ENCODE measurements at places on chromosomes 1 and 21. TPM values are rescaled to one million over a fixed set of nuclear protein-coding genes. Genes with fewer than 3 reads are reported as not detected.
A peak's percentile ranks its signal among the peaks of the same experiment; 100 is the strongest.

- no peak overlapping the region for H3K4me3 ChIP-seq
- no peak overlapping the region for H3K27ac ChIP-seq
- DNase-seq: no peak
- H3K4me1 ChIP-seq: no peaks in the 10 kb centered on the region
- H3K36me3 ChIP-seq: no peaks in the 10 kb centered on the region
These were observed 182.0 kb downstream of the DUSP10 start for GRCh38 chr1:221559911-221560310.

Gene GLIS1
- total RNA-seq: not detected

Gene BMP8A
- not detected for total RNA-seq

DNA sequence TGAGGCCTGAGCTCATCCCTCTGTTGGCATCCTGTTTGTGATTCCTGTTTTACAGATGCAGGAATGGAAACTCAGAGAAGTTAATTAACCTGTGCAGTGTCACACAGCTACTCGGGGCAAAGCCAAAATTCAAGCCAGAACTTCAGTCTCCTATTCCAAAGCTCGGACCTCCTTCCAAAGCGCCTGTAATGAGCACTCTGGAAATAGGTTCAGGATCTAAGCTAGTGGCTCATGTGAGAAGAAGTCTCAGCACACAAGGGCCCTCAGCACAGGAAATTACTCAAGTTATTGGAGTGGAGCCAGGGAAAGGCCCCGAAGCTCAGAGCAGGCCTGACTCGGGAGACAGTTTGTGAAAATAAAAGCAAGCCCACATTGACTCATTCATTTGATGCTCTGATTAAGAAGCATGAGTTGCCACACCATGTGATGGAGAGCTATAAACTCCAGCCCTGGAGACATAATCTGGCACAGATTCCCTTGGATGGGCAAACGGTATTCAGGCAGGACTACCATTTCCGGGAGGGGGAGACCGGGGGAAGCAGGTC, 50.6 kb upstream of the LYST start:
- no peaks in the 10 kb centered on the region for H3K36me3 ChIP-seq
- peaks cover 24% of the 10 kb centered on the region for H3K4me1 ChIP-seq
- DNase-seq: peak; percentile 67

- H3K4me1 ChIP-seq: no peaks in the 10 kb centered on the region
- DNase-seq: no peak
- no peak overlapping the region for H3K4me3 ChIP-seq
- H3K36me3 ChIP-seq: peaks cover 5% of the 10 kb centered on the region
- no peak overlapping the region for H3K27ac ChIP-seq
These were observed 9.8 kb downstream of the DNAJC6 start for GRCh38 chr1:65319141-65319540.

DNA sequence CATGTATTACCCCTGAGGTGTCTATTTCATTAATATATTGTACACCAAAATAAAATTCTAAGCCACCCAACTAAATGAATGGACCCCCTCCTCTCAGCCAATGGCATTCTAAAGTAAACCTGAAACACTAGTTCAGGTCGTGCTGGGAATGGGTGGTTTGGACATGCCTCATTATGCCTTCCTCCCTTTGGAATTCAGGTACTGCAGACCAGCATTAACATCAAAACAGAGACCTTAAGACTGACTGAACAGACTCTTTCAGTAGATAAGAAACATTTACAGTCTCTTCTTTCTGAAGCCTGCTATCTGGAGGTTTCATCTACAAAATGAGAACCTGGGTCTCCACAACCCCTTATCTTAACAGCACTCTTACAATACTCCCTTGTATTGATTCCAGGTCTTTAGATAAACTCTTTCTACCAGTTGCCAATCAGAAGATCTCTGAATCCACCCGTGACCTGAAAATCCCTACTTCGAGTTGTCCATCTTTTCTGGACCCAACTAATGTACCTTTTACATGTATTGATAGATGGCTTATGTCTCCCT, 93.6 kb downstream of the PKN2 start:
- no peaks in the 10 kb centered on the region for H3K27me3 ChIP-seq
- H3K4me1 ChIP-seq: peaks cover 8% of the 10 kb centered on the region
- peaks cover 18% of the 10 kb centered on the region for H3K36me3 ChIP-seq
- no peak for DNase-seq
- no peak overlapping the region for H3K4me3 ChIP-seq
- no peak overlapping the region for H3K27ac ChIP-seq

DNA sequence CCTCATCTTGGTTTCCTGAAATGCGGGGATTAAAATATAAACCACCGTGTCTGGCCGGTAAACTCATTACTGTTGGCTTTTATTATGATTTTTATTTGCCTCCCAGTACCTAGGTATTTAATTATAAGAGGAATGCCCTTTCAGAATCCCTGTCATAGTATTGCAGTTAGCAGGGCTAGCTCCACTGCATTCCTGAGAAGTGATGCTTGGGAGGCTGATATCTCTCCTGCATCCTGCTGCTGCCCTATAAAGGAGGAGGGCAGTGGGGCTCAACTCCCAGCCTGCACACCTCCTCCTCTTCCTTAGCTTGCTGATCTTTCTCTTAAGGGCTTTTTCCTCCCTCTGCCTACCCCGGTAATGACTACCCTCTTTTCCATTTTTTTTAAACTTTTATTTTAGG, 19.9 kb upstream of the DISC1 start:
- no peak overlapping the region for H3K27ac ChIP-seq
- peaks cover 37% of the 10 kb centered on the region for H3K4me1 ChIP-seq
- H3K27me3 ChIP-seq: no peaks in the 10 kb centered on the region
- no peak overlapping the region for H3K4me3 ChIP-seq

GRCh38 chr1:226549094-226549936, 751 bp downstream of the STUM start:
- H3K4me3 ChIP-seq: peak overlapping the region; percentile 18
- no peak overlapping the region for H3K27ac ChIP-seq
- no peaks in the 10 kb centered on the region for H3K36me3 ChIP-seq
- peaks cover 64% of the 10 kb centered on the region for H3K27me3 ChIP-seq
- DNase-seq: no peak

Gene MYBPHL
- not detected for total RNA-seq

DNA sequence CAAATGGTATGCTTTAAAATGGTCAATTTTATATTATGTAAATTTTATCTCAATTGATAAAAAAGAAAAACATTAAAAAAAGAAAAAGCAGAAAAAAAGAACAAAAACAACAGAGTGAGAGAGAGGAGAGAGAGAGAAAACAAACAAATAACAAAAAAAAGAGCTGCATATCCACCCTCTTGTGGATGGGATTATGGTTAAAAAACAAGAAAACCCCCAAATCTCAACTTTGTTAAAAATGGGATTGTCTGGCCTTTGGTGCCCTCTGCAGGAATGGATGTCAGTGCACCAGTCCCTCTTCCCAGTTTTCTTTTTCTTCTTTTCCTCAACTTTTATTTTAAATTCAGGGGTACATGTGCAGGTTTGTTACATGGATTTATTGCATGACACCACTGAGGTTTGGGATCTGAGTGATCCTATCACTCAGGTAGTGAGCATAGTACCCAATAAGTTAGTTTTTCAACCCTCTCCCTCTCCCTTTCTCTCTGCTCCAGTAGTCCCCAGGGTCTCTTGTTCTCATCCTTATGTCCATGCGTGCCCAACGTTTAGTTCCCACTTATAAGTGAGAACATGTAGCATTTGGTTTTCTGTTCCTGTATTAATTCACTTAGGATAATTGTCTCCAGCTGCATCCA, 28.1 kb downstream of the RNF187 start:
- no peak overlapping the region for H3K4me3 ChIP-seq
- no peaks in the 10 kb centered on the region for H3K4me1 ChIP-seq
- peaks cover 33% of the 10 kb centered on the region for H3K27me3 ChIP-seq
- H3K27ac ChIP-seq: no peak overlapping the region
- DNase-seq: no peak

GRCh38 chr1:204703826-204704612, 18.5 kb upstream of the LRRN2 start:
- no peaks in the 10 kb centered on the region for H3K36me3 ChIP-seq
- H3K27me3 ChIP-seq: peaks cover 3% of the 10 kb centered on the region
- H3K4me3 ChIP-seq: no peak overlapping the region
- no peak overlapping the region for H3K27ac ChIP-seq
- DNase-seq: no peak

GRCh38 chr1:8987881-8988617, 38.2 kb downstream of the SLC2A7 start:
- peak; percentile 71 for DNase-seq
- no peaks in the 10 kb centered on the region for H3K36me3 ChIP-seq
- H3K27me3 ChIP-seq: no peaks in the 10 kb centered on the region

DNA sequence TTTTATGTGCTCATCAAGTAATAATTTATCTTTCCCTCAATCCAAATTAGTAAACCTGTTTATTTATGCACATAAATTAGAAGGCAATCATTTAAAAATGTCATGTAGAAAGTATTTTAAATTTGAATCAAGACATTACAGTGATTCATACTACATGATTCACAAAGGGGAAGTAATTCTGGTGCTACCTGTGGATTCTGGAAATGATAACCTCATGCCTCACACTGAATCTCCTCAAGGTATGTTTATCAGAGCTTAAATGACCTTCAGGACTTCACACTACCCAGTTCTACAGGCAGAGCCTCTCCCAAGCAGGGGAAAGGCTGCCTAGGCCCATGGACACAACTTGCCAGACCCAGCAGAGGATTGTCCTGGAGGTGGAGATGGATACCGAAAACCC, 25.2 kb upstream of the TDRD10 start:
- no peaks in the 10 kb centered on the region for H3K36me3 ChIP-seq
- H3K27me3 ChIP-seq: peaks cover 3% of the 10 kb centered on the region
- no peak for DNase-seq

Gene TLR5
- total RNA-seq: 0.38 TPM

DNA sequence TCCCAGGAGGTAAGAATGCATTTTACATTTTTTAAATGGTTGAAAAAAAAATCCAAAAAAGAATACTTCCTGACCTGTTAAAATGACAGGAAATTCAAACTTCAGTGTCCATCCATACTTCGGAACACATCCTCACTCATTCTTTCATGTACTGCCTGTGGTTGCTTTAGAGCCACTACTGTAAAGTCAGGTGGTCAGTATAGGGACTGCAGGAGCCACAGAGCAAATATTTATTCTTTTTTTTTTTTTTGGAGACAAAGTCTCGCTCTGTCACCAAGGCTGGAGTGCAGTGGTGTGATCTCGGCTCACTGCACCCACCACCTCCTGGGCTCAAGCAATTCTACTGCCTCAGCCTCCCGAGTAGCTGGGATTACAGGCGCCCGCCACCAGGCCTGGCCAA, 124.7 kb downstream of the CLIC6 start:
- H3K4me1 ChIP-seq: peaks cover 9% of the 10 kb centered on the region
- DNase-seq: no peak
- no peaks in the 10 kb centered on the region for H3K27me3 ChIP-seq
- peaks cover 13% of the 10 kb centered on the region for H3K36me3 ChIP-seq
- no peak overlapping the region for H3K4me3 ChIP-seq

Gene IBA57
- total RNA-seq: 7.9 TPM

- H3K4me3 ChIP-seq: no peak overlapping the region
- DNase-seq: no peak
- H3K36me3 ChIP-seq: no peaks in the 10 kb centered on the region
- H3K4me1 ChIP-seq: peaks cover 4% of the 10 kb centered on the region
- peaks cover 3% of the 10 kb centered on the region for H3K27me3 ChIP-seq
These were observed 596.5 kb downstream of the MATN1 start for GRCh38 chr1:30126848-30127247.

Gene AIM2
- total RNA-seq: 6.6 TPM

DNA sequence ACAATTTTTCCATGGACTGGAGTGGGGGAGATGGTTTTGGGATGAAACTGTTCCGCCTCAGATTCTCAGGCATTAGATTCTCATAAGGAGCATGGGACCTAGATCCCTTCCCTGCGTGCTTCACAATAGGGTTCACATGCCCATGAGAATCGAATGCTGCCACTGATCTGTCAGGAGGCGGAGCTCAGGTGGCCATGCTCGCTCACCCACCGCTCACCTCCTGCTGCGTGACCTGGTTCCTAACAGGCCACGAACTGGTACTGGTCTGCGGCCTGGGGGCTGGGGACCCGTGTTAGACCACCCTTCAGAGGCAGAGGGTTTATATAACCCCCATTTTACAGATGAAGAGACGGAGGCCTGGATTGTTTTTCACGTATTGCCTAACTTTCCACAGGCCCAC, 16.3 kb upstream of the SRSF4 start:
- no peak for DNase-seq
- H3K4me1 ChIP-seq: no peaks in the 10 kb centered on the region
- H3K27ac ChIP-seq: no peak overlapping the region

DNA sequence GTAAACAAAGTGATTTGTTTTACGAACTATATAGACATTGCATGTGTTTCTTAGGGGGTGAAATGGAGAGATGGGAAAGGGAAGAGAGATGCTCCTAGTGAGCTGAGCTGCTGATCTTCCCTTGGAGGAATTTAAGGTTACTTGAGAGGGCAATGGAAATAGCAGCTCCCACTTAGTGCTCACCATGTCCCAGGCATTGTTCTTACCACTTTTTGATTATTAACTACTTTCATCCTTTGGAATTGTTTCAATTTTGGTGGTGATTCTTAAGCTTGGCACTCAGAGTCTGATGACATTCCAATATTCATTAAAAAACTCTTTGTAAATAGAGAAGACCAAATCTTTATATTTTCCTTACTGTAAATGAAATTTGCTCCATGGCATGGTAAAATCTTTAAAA, 124.9 kb downstream of the ITSN1 start:
- no peaks in the 10 kb centered on the region for H3K36me3 ChIP-seq
- H3K4me3 ChIP-seq: no peak overlapping the region
- no peak for DNase-seq
- H3K27me3 ChIP-seq: peaks cover 11% of the 10 kb centered on the region

DNA sequence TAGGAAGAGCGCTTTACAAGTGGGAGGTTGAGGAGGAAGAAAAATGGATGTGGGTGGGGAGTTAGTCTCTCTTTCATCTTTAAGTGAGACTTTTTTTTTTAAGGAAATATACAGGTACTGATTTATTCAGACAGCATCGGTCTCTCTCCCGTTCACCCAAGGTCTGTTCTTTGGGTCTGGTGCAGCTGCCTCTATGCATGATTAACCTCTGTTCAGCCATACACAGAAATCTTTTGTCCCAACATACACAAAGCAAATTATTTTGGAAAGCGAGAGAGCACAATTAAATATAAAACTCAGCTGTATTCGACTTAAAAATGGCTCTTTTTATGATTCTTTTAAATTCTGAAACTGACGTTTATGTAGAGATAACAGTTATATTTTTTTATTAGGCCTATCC, 11.0 kb downstream of the PROX1 start:
- H3K36me3 ChIP-seq: no peaks in the 10 kb centered on the region
- peaks cover 2% of the 10 kb centered on the region for H3K27me3 ChIP-seq
- no peak overlapping the region for H3K27ac ChIP-seq
- H3K4me3 ChIP-seq: no peak overlapping the region
- DNase-seq: no peak

GRCh38 chr1:161304927-161305866, 4.6 kb downstream of the MPZ start:
- H3K4me1 ChIP-seq: peaks cover 34% of the 10 kb centered on the region
- no peak for DNase-seq
- H3K27ac ChIP-seq: peak overlapping the region; percentile 100
- H3K36me3 ChIP-seq: no peaks in the 10 kb centered on the region
